Osteoblast (primary cell): ENCODE measurements at places on chromosomes 4 and X. TPM values are rescaled to one million over a fixed set of nuclear protein-coding genes. Genes with fewer than 3 reads are reported as not detected.
A peak's percentile ranks its signal among the peaks of the same experiment; 100 is the strongest.

The CRMP1 gene
- under 0.01 TPM in 2 replicates for total RNA-seq

The ZNF827 gene
- 16.3 and 20.0 TPM in 2 replicates for total RNA-seq

The AFM gene
- total RNA-seq: not detected in 2 replicates

The ARHGAP36 gene
- not detected in 2 replicates for total RNA-seq

The CCDC120 gene
- 1.1 and 1.2 TPM in 2 replicates for total RNA-seq

The NKAP gene
- 4.3 and 4.7 TPM in 2 replicates for total RNA-seq

The PPEF2 gene
- total RNA-seq: not detected in 2 replicates

The CLIC2 gene
- 1.1 and 1.2 TPM in 2 replicates for total RNA-seq

The TKTL2 gene
- total RNA-seq: not detected in 2 replicates

The NPFFR2 gene
- not detected in 2 replicates for total RNA-seq

The RNF150 gene
- total RNA-seq: 13.4 and 13.8 TPM in 2 replicates

DNA sequence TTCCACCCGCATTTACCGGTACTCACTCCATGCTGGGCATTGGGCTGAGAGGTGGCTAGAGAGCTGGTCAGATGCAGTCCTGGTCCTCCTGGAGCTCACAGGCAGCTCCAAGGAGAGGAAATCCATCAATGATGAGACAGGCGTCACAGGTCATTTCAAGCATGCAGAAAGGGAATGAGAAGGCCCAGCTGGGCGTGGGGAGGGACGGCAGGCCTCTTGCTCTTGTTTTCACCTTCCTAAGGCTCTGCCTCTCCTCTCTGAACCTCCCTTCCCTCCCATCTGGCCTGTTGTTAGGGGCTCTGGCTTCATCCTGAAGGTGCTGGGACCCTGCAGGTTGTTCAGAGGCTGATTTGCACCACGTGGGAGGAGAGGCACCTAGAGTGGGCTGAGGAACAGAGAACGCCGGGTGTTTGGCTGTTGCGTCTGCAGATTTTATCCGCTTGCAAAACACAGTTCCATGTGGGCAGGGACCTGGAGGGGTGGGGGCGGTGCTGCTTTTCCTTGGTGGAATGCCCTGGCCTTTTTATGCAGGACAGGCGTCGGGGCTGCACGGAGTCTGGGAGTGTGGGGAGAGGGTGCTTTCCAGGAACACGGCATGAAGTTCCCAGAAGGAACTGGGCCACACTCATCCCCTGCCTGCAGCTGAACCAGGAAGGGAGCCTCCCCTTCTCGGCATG lies 81.5 kb upstream of the PSAPL1 start:
- no peak overlapping the region for H3K4me3 ChIP-seq
- no peak overlapping the region for H3K27ac ChIP-seq
- H3K36me3 ChIP-seq: no peaks in the 10 kb centered on the region
- peaks cover 41% of the 10 kb centered on the region for H3K27me3 ChIP-seq
- H3K4me1 ChIP-seq: peaks cover 7% of the 10 kb centered on the region

GRCh38 chr4:76188149-76188548 lies 25.5 kb downstream of the SCARB2 start:
- H3K27ac ChIP-seq: peak overlapping the region; percentile 5
- H3K36me3 ChIP-seq: peaks cover 30% of the 10 kb centered on the region
- H3K4me3 ChIP-seq: no peak overlapping the region
- peaks cover 10% of the 10 kb centered on the region for H3K4me1 ChIP-seq

- H3K4me1 ChIP-seq: no peaks in the 10 kb centered on the region
- peaks cover 4% of the 10 kb centered on the region for H3K27me3 ChIP-seq
- H3K27ac ChIP-seq: no peak overlapping the region
- no peak overlapping the region for H3K4me3 ChIP-seq
- no peaks in the 10 kb centered on the region for H3K36me3 ChIP-seq
Measured at GRCh38 chrX:101357166-101357795, 8.7 kb upstream of the TIMM8A start.

- H3K27me3 ChIP-seq: no peaks in the 10 kb centered on the region
- no peak for DNase-seq
- H3K4me1 ChIP-seq: no peaks in the 10 kb centered on the region
- no peaks in the 10 kb centered on the region for H3K36me3 ChIP-seq
- no peak overlapping the region for H3K4me3 ChIP-seq
Measured at GRCh38 chrX:4379071-4379470, 665.6 kb upstream of the PRKX start.

- peaks cover 45% of the 10 kb centered on the region for H3K4me1 ChIP-seq
- peak overlapping the region; percentile 78 for H3K27ac ChIP-seq
- H3K4me3 ChIP-seq: peak overlapping the region; percentile 89
Measured at GRCh38 chr4:147732518-147733235, 789 bp downstream of the ARHGAP10 start.

- H3K36me3 ChIP-seq: no peaks in the 10 kb centered on the region
- no peak for DNase-seq
- H3K4me3 ChIP-seq: no peak overlapping the region
- H3K4me1 ChIP-seq: no peaks in the 10 kb centered on the region
Measured at GRCh38 chr4:29423836-29424721, 1296.1 kb upstream of the PCDH7 start.

- H3K27me3 ChIP-seq: no peaks in the 10 kb centered on the region
- H3K4me3 ChIP-seq: no peak overlapping the region
- H3K27ac ChIP-seq: no peak overlapping the region
- DNase-seq: peak; percentile 74
- H3K36me3 ChIP-seq: peaks cover 6% of the 10 kb centered on the region
Measured at GRCh38 chr4:26441102-26441501, 49.2 kb downstream of the CCKAR start.

GRCh38 chrX:153494541-153495361 lies at the start of gene BGN:
TSS of gene BGN (plus strand) at chrX:153494980. CDS start at chrX:153504632, 9,652 bp downstream.
- peak within 1 kb of the TSS; percentile 82 for H3K4me3 ChIP-seq
- no peaks in the 10 kb centered on the region for H3K36me3 ChIP-seq
- peak within 1 kb of the TSS; percentile 51 for H3K27ac ChIP-seq
- H3K4me1 ChIP-seq: peaks cover 20% of the 10 kb centered on the region
- DNase-seq: peak; percentile 95
- H3K27me3 ChIP-seq: no peaks in the 10 kb centered on the region

DNA sequence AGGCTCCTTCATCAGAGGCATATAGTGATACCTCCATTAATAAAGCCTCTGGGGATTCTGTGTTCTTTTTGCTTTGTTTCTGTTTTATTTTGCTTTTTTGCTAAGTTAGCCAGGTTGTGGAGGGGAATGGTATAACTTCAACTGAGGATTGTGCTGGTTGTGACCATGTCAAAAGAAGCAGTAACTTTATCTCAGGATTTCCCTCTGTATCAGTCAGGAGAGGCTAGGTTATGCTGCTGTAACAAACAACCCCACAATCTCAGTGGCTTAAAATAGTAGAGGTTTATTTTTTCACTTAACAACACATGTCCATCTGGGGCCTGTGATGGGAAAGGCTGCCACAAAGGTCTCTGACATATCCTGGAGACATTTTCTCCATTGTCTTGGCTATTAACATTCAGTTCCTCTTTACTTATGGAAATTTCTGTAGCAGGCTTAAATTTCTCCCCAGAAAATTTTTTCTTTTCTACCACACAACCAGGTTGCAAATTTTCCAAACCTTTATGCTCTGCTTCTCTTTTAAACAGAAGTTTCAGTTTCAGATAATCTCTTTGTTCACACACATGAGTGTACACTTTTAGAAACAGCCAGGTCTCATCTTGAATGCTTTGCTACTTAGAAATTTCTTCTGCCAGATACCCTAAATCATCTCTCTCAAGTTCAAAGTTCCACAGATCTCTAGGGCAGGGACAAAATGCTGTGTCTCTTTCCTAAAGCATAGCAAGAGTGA lies 64.7 kb downstream of the UCHL1 start:
- no peak overlapping the region for H3K4me3 ChIP-seq
- H3K27me3 ChIP-seq: no peaks in the 10 kb centered on the region
- no peak overlapping the region for H3K27ac ChIP-seq
- H3K36me3 ChIP-seq: no peaks in the 10 kb centered on the region
- H3K4me1 ChIP-seq: no peaks in the 10 kb centered on the region
- DNase-seq: no peak

GRCh38 chrX:82534086-82534597 lies 973.9 kb upstream of the POU3F4 start:
- DNase-seq: no peak
- no peak overlapping the region for H3K4me3 ChIP-seq
- no peaks in the 10 kb centered on the region for H3K36me3 ChIP-seq
- H3K27ac ChIP-seq: no peak overlapping the region
- no peaks in the 10 kb centered on the region for H3K27me3 ChIP-seq

- H3K27ac ChIP-seq: no peak overlapping the region
- H3K27me3 ChIP-seq: no peaks in the 10 kb centered on the region
- H3K4me3 ChIP-seq: no peak overlapping the region
- no peak for DNase-seq
Measured at GRCh38 chr4:48556268-48556667, 66.2 kb downstream of the ZAR1 start.

DNA sequence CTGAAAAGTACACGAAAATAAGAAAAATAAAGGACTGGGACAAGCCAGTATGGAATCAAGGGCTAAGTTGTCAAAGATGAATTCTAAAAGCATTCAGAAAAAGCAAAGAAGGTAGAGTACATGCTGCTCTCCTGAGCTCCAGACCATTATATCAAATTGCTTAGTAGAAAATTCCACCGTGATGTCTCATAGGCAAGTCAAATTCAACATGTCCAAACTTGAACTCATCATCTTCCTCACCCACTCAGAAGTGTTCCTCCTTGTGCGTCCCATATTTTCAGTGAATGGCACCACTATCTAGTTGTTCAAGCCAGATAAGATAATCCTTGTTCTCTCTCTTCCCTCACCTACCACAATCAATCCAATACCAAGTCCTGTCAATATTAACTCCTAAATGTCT lies 37.5 kb upstream of the IL13RA2 start:
- H3K4me1 ChIP-seq: peaks cover 5% of the 10 kb centered on the region
- H3K4me3 ChIP-seq: no peak overlapping the region
